NCI-H1048 (cell line): ENCODE measurements at places on chromosomes 3 and 15.

- no peak for DNase-seq
Observed at GRCh38 chr3:150384296-150385212, 23.5 kb upstream of the TSC22D2 start.

GRCh38 chr3:166360720-166361119 is 523.5 kb upstream of the BCHE start:
- no peak for DNase-seq

GRCh38 chr3:33360136-33360825 is 79.9 kb downstream of the UBP1 start:
- no peak for DNase-seq

DNA sequence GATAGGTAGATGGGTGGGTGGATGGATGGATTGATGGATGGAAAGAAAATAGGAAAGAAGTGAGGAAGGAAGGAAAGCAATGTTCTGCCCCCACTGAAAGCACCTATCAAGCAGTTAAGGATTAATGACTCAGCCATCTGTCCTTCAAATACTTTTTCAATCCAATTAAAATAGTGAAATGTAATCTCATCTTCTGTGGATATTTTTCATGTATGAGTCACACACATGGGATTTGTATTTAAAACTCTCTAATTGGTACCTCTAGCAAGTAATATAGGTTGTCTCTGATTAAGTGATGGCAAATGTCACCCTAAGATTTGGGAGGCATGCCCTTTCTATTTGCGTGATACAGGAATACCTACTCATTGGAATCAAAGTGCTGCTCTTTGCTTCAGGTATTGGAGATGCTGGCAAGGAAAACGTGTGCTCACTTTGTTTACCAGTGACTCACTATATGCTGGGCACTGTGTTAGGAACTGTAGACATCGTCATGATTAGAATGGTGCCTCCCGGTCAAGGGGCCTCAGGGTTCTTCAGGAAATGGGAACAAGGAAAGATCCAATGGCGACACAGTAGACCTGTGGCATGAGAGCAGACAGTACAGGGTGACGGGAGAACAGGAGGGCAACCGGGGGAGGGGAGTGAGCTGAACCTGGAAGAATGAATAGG is 230.1 kb downstream of the CLSTN2 start:
- DNase-seq: no peak

DNA sequence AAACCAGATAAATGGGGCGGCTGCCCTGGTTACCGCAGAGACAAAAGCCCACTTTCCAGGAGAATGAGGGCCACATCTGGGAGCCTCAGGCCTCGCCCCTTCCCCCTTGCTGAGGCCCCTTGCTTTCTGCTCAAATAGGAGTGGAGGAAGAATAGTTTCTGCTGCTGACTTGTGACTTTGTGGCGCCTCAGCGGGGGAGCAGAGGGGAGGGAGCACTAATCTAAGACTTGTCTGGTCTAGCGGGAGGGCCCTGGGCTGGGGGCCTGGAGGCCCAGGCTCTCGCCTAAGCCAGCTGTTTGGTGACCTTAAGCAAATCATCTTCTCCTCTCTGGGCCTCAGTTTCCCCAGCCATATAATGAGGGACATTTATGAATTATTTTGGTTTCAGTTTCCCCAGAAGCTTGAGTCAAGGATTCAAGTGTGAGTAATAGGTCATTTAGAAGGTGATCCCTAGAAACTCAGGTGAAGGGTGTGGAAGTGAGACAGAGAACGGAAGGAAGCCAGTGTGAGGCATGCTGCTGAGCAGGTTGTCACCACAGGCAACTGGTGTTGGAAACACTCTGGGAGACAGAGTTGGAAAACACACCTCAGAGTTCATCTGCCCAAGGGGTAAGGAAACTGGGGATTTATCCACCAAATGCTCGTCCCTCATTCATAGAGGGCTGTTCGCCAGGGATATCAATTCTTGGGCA is 25.9 kb upstream of the SMAD3 start:
- DNase-seq: no peak

GRCh38 chr15:39145854-39146625 is 434.8 kb upstream of the THBS1 start:
- DNase-seq: no peak

GRCh38 chr3:195165790-195166189 is 105.2 kb downstream of the XXYLT1 start:
- no peak for DNase-seq

DNA sequence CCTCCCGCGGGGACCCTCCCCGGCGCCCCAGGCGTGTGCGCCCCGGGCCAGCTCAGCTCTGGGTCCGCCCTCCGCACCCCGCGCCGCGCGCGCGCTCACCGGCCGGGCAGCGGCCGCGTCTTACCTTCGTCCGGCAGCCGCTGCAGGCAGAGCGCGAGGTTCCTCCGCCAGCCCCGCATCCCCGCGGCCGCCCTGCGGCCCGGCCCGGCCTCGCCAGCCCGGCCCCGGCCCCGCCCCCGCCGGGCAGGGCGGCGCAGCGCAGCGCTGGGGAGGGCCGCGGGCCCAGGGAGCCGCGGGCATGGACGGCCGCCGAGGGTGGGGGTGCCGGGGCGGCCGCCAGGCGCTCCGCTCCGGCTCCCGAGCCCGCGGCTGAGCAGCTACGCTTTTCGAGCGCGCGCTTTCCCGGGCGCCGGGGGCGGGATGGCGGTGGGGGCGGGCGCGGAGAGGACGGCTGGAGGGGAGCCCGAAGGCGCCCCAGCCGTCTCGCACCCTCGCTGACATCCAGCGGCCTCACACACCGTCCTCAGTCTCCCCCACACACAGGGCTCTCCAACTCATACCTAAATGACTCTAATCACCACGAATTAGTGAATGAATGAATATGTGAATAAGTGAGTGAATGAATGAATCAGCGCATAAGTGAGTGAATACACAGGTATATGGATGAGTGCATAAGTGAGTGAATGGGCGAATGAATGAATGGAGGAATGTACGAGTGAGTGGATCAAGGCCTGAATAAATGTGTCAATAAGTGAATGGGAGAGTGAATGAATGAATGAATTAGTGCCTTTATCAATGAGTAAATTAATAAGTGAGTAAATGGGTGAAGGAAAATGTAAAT is 48.5 kb upstream of the CCDC174 start:
- DNase-seq: no peak

DNA sequence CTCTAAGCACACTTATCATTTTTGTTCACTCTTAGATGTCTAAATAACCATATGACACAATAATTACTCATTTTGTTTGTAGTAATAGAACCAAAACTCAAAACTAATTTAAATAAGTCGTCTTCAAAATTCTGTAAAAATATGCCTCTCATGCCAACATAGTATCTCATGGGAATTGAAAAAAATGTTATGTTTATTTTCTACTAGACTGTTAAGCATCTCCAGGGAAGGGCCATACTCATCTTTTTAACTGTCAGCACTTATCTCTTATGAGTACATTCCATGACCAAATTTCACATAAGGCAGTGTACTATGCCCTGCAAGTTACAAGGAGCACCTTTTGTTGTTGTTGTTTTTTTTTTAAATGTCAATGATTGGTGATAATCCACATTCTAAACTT is 18.3 kb upstream of the USF3 start:
- no peak for DNase-seq

DNA sequence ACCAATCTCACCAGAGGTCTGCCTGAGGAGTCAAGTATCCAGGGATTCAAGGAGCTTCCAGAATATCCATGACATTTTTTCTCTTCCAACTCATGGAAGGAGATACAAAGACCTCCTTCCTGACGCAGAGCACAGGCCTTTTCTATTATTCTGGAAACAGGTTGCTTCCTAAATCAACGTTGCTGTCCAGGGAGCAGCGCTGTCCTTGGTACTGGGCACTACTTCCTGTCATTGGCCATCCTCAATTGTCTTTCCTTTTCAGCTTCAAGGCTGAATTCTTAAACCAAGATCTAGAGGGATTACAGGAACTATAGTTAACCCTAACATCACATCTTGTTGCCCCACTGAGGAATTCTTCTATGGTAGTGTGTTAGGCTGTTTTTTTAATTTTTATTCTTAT is 50.4 kb upstream of the TBC1D21 start:
- DNase-seq: no peak

DNA sequence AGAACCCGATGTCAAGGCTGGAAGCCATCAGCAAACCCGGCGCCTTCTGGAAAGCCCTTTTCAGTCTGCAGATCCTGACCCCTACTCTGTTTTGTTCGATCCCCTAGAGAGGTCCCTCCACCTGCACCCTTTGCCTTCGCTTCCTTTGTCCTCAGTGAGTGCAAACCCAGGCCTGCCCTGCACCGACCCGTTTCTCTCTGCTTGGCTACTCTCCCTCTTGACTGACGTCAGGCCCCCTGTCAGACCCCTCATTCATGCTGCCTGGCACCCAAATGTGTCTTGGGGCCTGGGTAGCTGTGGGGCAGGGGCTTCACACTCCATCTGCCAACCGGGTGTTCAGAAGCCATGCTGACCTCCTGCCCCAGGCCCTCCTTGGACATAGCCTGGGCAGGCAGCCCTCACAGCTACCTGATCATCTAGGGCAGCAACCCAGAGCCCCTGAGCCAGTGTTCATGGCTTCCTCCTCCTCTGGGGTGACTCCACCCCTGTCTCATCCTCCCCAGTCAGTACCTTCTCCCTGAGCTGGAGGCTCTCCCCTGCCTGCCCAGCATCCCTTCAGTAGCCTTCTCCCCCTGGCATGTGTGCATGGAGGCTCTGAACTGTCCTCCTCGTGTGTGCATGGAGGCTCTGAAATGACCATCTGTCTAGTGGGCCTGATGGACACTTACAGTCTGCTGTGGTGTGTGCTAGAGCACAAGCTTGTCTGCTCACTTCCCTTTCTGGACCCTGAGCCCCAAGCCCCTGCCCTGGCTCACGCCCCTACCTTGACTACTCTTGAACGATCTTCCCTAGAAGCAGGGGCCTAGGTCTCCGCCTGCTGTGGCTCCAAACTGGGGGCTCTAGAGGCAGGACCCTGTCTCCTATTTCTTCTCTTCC is 69.4 kb downstream of the EXOG start:
- no peak for DNase-seq

DNA sequence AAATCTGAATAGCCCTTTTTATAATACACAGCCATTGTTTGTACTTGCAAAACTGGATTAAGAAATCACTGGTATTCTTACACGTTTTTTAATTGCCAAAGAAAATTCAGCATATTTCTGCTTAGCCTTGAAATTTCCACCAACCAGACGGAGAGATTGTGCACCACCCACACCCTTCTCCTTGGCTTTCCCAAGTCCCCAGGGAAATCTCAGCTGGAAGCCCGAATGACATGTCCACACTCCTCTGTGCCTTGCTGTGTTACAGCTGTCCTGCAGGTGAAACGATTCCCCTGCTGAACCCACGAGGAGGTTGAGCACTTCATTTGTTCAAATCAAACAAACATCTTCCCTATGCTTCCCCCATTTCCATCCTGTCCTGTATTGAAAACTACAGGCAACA is 49.6 kb upstream of the PPARG start:
- no peak for DNase-seq

- DNase-seq: no peak
Observed at GRCh38 chr3:86774082-86774691, 216.8 kb downstream of the VGLL3 start.

DNA sequence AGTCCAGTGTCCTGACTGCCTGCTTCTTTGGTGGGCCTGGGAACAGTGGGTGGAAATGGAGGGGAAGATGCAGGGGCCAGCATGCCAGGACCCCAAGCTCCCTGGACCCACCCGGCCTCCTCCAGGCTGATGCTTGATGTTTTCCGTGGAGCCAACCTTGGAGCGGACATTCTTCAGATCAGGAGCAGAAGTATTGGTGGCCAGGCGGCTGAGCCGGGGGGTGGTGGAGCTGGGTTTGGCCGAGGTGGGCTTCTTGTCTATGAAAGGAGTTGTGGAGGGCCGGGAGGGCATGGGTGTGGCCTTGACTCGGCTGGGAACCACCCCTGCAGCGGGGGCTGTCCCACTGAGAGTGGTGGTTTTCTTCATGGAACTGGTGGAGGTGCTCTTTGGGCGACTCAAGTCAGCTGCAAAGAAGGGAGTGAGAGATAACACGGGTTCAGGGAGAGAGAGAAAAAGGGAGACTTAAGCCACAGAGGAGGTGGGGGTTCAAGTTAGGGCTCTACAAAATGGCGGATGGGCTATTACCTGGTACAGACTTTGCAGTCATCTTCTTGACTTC is 67.8 kb downstream of the DHX30 start:
- no peak for DNase-seq

- DNase-seq: no peak
Observed at GRCh38 chr3:29171043-29171990, 109.6 kb upstream of the RBMS3 start.

DNA sequence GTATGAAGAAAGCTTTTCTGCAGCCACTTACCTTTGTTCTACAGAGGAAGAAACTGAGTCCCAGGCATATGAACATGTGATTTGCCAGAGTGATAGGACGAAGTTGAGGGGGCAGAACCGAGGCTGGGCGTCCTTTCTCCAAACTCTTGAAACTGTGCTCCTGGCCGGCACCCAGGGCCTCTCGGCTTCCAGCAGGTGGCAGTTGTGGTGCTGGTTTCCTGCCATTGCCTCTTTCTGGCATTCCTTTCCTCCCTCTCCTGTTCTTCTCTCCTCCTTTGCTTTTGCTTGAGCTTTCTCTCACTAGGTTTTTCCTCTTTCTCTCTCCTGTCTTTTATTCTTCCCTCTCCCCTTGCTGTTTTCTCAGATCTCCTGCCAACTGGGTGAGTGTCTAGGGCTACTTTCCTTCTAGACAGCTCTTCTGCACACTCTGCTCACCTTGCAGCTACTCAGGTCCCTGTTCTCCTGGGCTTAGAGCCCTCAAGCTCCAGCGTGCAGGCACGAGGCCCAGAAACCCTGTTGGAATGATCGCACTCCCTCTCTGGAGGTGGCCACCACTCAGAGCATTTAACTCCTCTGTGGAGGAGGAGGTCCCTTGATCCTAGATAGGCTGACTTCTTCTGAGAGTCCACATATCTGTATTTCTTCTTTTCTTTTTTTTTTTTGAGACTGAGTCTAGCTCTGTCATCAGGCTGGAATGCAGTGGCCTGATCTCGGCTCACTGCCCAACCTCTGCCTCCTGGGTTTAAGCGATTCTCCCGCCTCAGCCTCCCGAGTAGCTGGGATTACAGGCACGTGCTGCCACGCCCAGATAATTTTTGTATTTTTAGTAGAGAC is 26.2 kb downstream of the TRAK1 start:
- DNase-seq: no peak

DNA sequence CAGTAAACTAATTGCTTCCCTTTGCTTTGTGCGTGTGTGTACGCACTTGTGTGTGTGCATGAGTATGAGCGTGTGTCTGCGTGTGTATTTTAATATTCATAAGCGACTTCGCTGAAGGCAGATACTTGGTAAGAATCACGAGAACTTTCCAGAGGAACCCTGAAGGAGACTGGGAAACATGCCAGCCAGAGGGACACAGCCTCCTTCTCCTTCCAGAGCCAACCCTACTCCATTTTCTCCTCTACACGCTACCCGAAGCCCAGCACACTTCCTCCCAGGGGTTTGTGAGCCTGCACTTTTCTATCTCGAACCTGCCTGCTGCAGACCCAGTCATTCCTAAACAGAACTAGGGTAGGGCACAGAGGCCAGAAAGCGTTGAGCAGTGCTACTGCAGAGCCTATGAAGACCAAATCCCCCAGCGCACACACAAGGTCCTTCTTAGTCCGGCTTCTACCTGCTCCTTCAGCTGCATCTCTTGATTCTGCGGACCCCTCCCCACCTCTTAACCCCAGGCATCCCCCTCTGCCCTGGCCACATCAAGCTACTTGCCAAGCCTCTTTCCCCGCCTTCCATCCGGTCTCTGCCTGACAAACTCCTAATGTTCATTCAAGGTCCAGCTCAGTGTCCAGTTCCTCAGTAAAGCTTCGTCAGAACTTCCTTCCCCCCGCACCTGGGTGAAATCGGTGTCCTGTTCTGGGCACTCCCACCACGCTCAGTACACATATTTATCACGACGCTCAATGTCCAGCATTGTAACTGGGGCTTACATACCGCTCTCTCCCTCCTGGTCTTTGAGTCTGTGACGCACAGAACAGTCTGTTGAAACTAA is 191.8 kb downstream of the FAM43A start:
- DNase-seq: no peak

- DNase-seq: no peak
Observed at GRCh38 chr3:49668861-49669260, 5.3 kb upstream of the APEH start.
